ENCODE measurements at places on chromosomes 12 and 14. TPM values are rescaled to one million over a fixed set of nuclear protein-coding genes. Genes with fewer than 3 reads are reported as not detected.
A peak's percentile ranks its signal among the peaks of the same experiment; 100 is the strongest.

- no peak overlapping the region for H3K27ac ChIP-seq
- no peak overlapping the region for H3K4me3 ChIP-seq
- peaks cover 13% of the 10 kb centered on the region for H3K4me1 ChIP-seq
- H3K27me3 ChIP-seq, result no peaks in the 10 kb centered on the region
- no peak for DNase-seq
- H3K36me3 ChIP-seq, result no peaks in the 10 kb centered on the region
These were observed 3.8 kb downstream of the SERPINA3 start for GRCh38 chr14:94615823-94616570.

DNA sequence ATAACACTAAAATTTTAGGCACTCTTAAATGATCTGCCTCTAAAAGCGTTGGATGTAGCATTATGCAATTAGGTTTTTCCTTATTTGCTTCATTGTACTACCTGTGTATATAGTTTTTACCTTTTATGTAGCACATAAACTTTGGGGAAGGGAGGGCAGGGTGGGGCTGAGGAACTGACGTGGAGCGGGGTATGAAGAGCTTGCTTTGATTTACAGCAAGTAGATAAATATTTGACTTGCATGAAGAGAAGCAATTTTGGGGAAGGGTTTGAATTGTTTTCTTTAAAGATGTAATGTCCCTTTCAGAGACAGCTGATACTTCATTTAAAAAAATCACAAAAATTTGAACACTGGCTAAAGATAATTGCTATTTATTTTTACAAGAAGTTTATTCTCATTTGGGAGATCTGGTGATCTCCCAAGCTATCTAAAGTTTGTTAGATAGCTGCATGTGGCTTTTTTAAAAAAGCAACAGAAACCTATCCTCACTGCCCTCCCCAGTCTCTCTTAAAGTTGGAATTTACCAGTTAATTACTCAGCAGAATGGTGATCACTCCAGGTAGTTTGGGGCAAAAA is 4.1 kb downstream of the CDKN1B start:
- H3K27ac ChIP-seq, result peak overlapping the region; percentile 95
- H3K4me3 ChIP-seq, result no peak overlapping the region
- peaks cover 10% of the 10 kb centered on the region for H3K4me1 ChIP-seq
- no peaks in the 10 kb centered on the region for H3K27me3 ChIP-seq
- DNase-seq, result no peak

DNA sequence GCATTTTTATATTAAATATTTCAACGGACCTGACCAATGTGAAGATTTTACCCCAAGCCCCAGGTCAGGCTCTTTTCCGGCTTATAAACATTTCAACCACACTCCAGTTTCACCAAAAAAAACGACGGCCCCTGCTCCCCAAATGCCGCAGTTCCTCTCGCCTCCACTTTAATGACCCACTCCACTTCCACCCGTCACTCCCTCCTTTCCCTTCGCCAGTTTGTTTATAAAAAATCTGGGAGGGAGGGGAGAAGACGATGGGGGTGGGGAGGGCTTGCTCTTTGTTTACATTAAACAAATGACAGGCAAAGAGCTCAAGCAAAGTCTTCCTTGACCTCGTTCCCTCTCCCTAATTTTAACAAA is 5.4 kb downstream of the SIX6 start:
- no peak for DNase-seq
- no peaks in the 10 kb centered on the region for H3K36me3 ChIP-seq
- peak overlapping the region; percentile 61 for H3K27ac ChIP-seq
- H3K4me3 ChIP-seq, result peak overlapping the region; percentile 51

Gene UNC79
- 4.3 TPM for total RNA-seq

DNA sequence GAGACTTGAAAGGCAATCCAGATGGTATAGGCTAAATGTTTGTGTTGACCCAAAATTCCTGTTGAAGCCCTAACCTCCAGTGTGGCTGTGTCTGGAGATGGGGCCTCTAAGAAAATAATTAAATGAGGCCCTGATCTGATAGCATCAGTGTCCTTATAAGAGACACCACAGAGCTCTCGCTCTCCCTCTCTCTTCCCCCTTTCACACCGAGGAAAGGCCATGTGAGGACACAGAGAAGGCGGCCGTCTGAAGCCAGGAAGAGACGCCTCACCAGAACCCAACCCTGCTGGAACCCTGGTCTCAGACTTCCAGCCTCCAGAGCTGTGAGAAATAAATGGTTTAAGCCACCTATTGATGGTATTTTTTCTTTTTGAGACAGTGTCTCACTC is 87.5 kb downstream of the SCARB1 start:
- H3K36me3 ChIP-seq, result no peaks in the 10 kb centered on the region
- no peaks in the 10 kb centered on the region for H3K27me3 ChIP-seq
- no peak overlapping the region for H3K27ac ChIP-seq
- H3K4me1 ChIP-seq, result peaks cover 7% of the 10 kb centered on the region
- DNase-seq, result no peak

DNA sequence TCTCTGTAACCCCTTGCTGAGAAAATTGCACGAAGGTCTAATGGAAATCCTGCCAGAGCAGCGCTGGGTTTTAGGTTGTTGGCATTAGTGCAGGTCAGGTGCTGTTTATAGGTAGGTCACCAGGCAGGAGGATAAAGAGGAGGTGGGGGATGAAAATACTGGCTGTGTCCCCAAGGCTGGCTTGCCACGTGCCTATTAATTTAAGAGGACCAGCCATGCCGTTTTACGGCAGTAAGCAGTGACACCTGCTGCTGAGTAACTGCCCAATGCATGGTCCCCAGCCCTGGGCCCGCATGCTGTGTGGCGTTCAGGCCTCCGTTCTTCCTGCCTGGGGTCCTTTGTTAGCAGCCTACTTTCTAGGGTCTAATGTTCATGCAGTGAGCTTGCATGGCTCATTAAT is 67.2 kb downstream of the WDR20 start:
- H3K4me1 ChIP-seq, result no peaks in the 10 kb centered on the region
- H3K27ac ChIP-seq, result no peak overlapping the region
- no peaks in the 10 kb centered on the region for H3K27me3 ChIP-seq

Gene REP15
- total RNA-seq, result 1.0 TPM

Gene PTCSC3
- total RNA-seq, result not detected

- H3K4me3 ChIP-seq, result no peak overlapping the region
- H3K27me3 ChIP-seq, result no peaks in the 10 kb centered on the region
- H3K4me1 ChIP-seq, result peaks cover 4% of the 10 kb centered on the region
- H3K27ac ChIP-seq, result no peak overlapping the region
These were observed 12.9 kb downstream of the HECTD1 start for GRCh38 chr14:31194661-31195060.

- no peak overlapping the region for H3K4me3 ChIP-seq
- no peak overlapping the region for H3K27ac ChIP-seq
- H3K4me1 ChIP-seq, result peaks cover 13% of the 10 kb centered on the region
- no peak for DNase-seq
- H3K36me3 ChIP-seq, result no peaks in the 10 kb centered on the region
- no peaks in the 10 kb centered on the region for H3K27me3 ChIP-seq
These were observed 86.5 kb downstream of the SLC25A47 start for GRCh38 chr14:100409651-100410050.

Gene CSRP2
- 14.0 TPM for total RNA-seq

DNA sequence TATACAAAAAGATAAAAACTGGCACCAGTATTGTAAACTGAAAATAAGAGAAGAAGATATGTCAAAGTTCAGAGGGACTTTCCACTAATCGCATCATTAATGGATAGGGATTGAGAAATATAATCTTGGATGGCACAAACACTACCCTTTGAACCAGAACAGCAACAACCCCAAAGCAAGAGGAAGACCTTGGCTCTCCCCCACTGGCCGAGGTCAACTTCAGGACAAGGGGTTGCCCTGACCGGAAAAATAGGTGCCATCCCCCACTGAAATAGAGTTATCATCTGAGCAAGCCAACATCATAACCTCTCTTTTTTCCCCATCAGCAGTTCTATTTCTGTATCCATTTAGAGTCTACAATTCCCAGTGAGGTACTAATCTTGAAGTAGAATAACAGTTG is 72.4 kb upstream of the PCED1B start:
- no peak for DNase-seq
- no peaks in the 10 kb centered on the region for H3K36me3 ChIP-seq
- H3K4me3 ChIP-seq, result no peak overlapping the region
- no peaks in the 10 kb centered on the region for H3K27me3 ChIP-seq
- no peaks in the 10 kb centered on the region for H3K4me1 ChIP-seq
- H3K27ac ChIP-seq, result no peak overlapping the region

DNA sequence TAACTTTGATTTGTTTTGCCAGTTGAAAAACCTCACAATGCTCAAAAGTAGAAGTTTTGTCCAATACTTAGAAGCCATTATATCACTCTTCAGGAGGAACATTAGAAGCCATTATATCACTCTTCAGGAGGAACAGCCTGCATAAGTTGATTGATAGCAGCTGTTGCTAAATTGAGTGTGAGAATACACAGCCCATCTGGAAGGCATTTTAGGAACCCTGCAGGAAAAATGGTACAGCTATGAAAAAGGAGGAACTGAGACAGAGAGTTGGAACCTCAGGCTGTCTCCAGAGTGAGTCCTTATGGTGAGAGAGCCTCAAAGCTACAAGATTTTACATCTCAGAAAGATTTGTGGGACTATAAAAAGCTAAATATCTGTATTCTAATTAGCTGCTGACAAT is 207.0 kb downstream of the MYRFL start:
- H3K27me3 ChIP-seq, result no peaks in the 10 kb centered on the region
- DNase-seq, result no peak
- no peak overlapping the region for H3K4me3 ChIP-seq
- H3K36me3 ChIP-seq, result no peaks in the 10 kb centered on the region

GRCh38 chr14:71523630-71524319 is 408.5 kb upstream of the RGS6 start:
- H3K4me3 ChIP-seq, result no peak overlapping the region
- DNase-seq, result no peak
- no peaks in the 10 kb centered on the region for H3K36me3 ChIP-seq
- no peaks in the 10 kb centered on the region for H3K4me1 ChIP-seq

DNA sequence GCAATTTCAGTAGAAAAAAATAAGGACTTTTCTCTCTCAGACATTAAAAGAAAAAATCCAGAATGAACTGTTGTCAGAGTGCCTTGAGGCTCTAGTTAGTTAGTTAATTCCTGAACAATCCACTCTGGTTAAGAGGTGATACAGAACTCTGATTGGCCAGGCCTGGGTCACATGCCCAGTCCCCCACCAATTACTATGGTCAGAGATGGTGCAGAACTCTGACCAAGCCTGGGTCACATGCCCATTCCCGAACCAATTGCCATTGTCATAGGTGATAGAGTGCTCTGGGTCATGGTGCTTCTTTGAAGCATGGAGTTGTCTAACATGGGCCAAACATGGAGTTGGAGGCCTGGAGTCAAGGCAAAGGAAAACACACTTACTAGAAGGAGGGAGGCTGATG is 11.1 kb upstream of the MYO1H start:
- H3K27ac ChIP-seq, result no peak overlapping the region
- no peak for DNase-seq
- H3K27me3 ChIP-seq, result no peaks in the 10 kb centered on the region
- no peaks in the 10 kb centered on the region for H3K36me3 ChIP-seq
- H3K4me3 ChIP-seq, result no peak overlapping the region
- peaks cover 7% of the 10 kb centered on the region for H3K4me1 ChIP-seq

Gene SRRM4
- 0.79 TPM for total RNA-seq

GRCh38 chr12:6067152-6067916 is 57.1 kb downstream of the VWF start:
- DNase-seq, result peak; percentile 47
- H3K27me3 ChIP-seq, result no peaks in the 10 kb centered on the region
- no peaks in the 10 kb centered on the region for H3K4me1 ChIP-seq
- H3K27ac ChIP-seq, result no peak overlapping the region
- no peaks in the 10 kb centered on the region for H3K36me3 ChIP-seq

GRCh38 chr14:102047808-102048540 is 38.9 kb downstream of the HSP90AA1 start:
- H3K27ac ChIP-seq, result no peak overlapping the region
- no peak overlapping the region for H3K4me3 ChIP-seq
- H3K27me3 ChIP-seq, result no peaks in the 10 kb centered on the region
- no peaks in the 10 kb centered on the region for H3K36me3 ChIP-seq
- H3K4me1 ChIP-seq, result peaks cover 4% of the 10 kb centered on the region

GRCh38 chr12:94100990-94101737 is 47.2 kb upstream of the PLXNC1 start:
- H3K4me3 ChIP-seq, result peak overlapping the region; percentile 47
- H3K27ac ChIP-seq, result no peak overlapping the region
- H3K27me3 ChIP-seq, result no peaks in the 10 kb centered on the region
- H3K36me3 ChIP-seq, result no peaks in the 10 kb centered on the region

GRCh38 chr12:96140174-96140573 is 54.0 kb upstream of the ELK3 start:
- H3K27me3 ChIP-seq, result no peaks in the 10 kb centered on the region
- H3K4me1 ChIP-seq, result no peaks in the 10 kb centered on the region
- H3K36me3 ChIP-seq, result no peaks in the 10 kb centered on the region
- DNase-seq, result no peak

DNA sequence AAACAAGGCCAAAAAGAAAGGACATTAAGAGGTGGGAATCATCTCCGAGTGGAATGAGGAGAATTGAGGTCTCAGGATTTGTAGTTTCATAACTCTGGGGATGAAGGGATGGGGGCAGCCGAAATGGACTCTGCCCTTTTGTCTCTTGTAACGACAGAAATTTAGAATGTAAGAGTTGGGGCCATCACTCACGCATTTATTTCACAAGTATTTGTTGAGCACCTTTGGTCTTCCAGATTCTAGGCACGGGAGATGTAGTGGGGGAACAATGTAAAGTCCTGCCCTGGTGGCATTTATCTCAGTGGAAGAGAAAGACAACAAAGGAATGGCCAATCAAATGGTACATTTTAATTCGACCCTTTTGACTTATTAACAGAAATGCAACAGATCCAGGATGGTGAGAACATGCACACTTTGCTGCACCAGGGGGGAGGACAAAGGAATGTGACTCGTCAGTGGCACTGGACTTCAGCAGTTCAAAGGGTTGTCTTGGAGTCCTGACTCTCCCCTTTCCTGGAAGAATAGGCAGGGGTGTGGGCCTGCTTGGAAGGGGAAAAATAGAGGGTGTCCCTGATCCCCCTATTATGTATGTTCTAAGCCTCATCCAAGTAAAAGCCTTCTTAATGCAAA is 102.0 kb downstream of the TMEM30B start:
- H3K4me1 ChIP-seq, result no peaks in the 10 kb centered on the region
- no peaks in the 10 kb centered on the region for H3K36me3 ChIP-seq
- H3K4me3 ChIP-seq, result no peak overlapping the region
- H3K27ac ChIP-seq, result no peak overlapping the region

GRCh38 chr12:107372229-107372658 is 278.9 kb upstream of the CRY1 start:
- no peaks in the 10 kb centered on the region for H3K36me3 ChIP-seq
- no peak overlapping the region for H3K27ac ChIP-seq
- H3K4me1 ChIP-seq, result no peaks in the 10 kb centered on the region
- DNase-seq, result no peak

DNA sequence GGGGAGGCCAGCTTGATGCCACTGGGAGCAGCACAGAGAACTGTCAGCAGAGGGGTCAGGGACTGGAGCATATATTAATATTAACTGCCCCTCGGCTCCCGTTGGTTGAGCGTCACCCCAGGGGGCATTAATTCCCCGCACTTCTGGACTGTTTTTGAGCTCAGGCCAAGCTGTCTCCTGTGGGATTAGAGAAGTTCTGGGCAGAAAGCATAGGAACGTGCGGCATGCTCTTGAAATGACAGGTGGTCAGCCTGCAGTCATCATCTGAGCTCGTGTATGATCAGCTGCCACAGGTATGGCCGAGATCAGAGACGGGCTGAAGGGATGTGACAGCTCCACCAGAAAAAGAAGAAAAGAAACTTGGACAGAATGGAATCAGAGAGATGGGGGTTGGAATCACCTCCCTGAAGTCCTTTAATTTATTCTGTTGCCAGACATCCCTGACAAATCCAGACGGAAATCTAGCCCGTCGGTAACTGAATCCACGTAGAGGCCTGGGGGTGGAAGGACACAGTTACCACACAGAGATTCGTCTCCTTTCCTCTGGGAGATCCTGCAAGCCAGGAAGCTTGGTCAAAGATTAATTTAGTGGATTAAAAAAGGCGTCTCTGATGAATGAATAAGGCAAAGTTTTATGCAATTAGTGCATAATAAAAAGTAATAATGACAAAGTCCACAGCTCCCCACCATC is 23.6 kb downstream of the NR1H4 start:
- H3K27ac ChIP-seq, result no peak overlapping the region
- no peaks in the 10 kb centered on the region for H3K4me1 ChIP-seq
- no peak for DNase-seq
- no peak overlapping the region for H3K4me3 ChIP-seq
- no peaks in the 10 kb centered on the region for H3K36me3 ChIP-seq
